Placental epithelial cell (primary cell): ENCODE measurements at places on chromosomes 6 and 20. TPM values are rescaled to one million over a fixed set of nuclear protein-coding genes. Genes with fewer than 3 reads are reported as not detected.

The IL17A gene
- total RNA-seq: not detected in 2 replicates

The ARMC2 gene
- 1.6 and 3.1 TPM in 2 replicates for total RNA-seq

The LY6G6D gene
- not detected in 2 replicates for total RNA-seq

The GNAS-AS1 gene
- 0.87 and 1.2 TPM in 2 replicates for total RNA-seq

The SAPCD1 gene
- total RNA-seq: 0.79 TPM in 1 of 2 replicates, not detected in the other

The SLC26A8 gene
- total RNA-seq: not detected in 2 replicates
